Omental fat pad (tissue), 4 donors: ENCODE measurements at places on chromosomes 7 and 10. TPM values are rescaled to one million over a fixed set of nuclear protein-coding genes. Genes with fewer than 3 reads are reported as not detected.

LRRC18 gene
- not detected for total RNA-seq

DNA sequence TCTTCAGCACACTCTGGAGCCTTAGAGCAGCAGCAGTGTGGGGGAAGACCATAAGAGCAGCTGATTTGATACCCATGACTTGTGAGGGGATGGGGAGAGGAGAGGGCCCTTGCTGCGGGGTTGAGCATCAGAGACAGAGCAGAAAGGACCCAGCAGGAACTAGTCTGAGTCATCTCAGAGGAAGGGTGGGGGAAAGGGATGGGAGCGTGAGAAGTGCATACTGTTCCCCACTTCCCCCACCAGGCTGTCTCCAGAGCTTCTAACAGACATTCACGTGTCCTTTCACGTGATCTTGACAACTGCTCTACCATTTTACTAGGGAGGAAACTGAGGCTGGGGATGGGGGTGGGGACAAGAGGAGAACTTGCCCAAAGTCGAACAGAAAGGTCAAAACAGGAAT is 38.7 kb downstream of the FAM241B start:
- no peak for DNase-seq

DDX21 gene
- total RNA-seq = 113 TPM

GIMAP4 gene
- 135 TPM for total RNA-seq

- no peak for DNase-seq
Observed at GRCh38 chr10:31757386-31757791, 171.2 kb downstream of the ARHGAP12 start.

FAM20C gene
- total RNA-seq = 41.8 TPM

FBXO24 gene
- total RNA-seq = 0.36 TPM

PRSS37 gene
- not detected for total RNA-seq
